Activated CD8-positive, alpha-beta memory T cell treated with anti-CD3 and anti-CD28 coated beads for 4 hours (primary cell): ENCODE measurements at places on chromosomes 2 and 18.

GRCh38 chr2:84881581-84882413 lies 913 bp upstream of the TRABD2A start:
- peak; percentile 72 for DNase-seq

GRCh38 chr2:47272031-47272864 lies 117.1 kb upstream of the STPG4 start:
- DNase-seq: no peak

DNA sequence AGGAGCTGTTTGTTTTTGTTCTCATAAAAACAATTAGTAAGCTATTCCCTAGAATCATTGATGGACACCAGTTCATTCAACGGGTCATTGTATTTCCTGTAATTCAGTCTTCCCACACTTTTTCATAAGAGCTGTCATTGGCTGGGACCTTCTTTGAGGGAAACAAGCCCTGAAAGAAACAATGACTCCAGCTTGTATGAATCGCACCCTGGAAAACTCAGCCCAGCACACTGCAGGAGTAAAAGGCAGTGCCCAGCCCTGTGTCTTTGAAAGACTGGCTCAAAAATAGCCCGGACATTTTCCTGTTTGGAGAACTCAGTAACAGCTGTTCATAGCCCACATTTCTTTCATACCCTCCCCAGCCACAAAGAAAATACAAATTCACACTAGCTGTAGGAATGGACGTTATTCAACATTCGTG lies 81.5 kb downstream of the NCKAP5 start:
- DNase-seq: no peak

DNA sequence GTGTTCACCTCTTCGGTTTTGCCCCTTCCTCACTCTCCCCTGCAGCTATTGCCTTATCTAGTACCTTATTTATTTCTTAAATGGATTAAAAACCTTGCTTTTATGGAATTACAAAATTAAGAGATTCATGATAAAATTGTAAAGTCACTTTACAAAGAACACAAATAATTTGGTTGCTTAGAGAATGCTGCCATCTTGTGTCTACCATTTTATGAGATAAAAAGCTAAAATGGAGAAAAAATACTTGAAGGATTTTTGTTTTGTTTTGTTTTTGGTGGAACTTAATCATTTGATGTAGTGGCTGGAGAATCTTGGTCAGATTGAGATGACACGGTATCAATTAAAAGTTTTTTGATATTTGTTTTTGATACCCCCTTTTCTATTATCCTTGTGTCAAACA lies 69.6 kb downstream of the R3HDM1 start:
- DNase-seq: no peak

DNA sequence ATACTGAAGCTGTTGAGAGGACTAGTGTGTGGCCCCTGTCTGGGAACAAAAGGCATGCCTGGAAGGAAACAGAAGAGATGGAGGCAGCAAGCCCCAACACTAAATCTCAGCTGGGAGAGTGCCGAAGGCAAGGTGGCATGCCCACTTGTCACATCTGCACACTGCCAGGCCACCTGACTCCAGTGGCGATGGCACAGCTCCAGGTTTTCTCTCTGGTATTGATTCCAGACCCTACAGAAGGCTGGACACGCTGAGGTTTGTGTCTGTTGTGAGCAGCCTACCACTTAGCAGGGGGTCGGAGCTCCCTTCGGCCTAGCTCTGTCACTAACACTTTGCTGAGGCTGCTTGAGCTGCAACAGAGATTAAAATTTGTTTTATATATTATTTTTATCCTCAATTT lies 307.3 kb downstream of the TDRD15 start:
- DNase-seq: no peak
